ENCODE measurements at places on chromosomes 7 and 10. TPM values are rescaled to one million over a fixed set of nuclear protein-coding genes. Genes with fewer than 3 reads are reported as not detected.

DNA sequence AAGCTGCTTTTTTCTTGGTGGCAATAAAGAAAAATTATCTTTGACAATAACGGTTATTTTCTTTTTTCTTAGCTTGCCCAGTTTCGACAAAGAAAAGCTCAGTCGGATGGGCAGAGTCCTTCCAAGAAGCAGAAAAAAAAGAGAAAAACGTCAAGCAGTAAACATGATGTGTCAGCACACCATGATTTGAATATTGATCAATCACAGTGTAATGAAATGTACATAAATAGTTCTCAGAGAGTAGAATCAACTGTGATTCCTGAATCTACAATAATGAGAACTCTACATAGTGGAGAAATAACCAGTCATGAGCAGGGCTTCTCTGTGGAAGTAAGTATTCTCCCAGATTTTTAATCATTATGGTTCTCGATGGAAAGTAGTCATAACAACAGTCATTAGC is 33.0 kb downstream of the AKAP9 start:
- DNase-seq, result no peak

DNA sequence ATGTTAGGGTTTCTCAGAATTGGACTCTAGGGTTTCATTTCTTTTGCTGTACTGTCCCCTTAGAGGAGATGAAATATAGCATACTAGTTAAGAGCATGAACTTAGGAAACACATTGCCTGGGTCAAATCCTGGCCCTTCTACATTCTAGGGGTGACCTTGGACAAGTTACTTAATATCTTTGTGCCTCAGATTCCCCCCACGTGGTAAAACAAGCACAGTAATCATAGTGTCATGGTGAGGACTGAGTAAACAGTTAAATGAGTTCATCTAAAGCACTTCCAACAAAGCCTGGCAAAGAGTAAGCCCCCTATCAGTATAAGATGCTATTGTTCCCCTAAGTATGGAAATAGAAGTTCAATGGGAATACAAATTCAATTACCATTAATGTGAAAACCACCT is 5.1 kb downstream of the DPY19L1 start:
- no peak for DNase-seq

- DNase-seq, result no peak
Measured at GRCh38 chr7:38411404-38411803, 138.0 kb upstream of the TARP start.

GRCh38 chr7:14807507-14807906 is 95.0 kb downstream of the DGKB start:
- no peak for DNase-seq

Gene ALOX5
- 25.3 TPM for total RNA-seq

DNA sequence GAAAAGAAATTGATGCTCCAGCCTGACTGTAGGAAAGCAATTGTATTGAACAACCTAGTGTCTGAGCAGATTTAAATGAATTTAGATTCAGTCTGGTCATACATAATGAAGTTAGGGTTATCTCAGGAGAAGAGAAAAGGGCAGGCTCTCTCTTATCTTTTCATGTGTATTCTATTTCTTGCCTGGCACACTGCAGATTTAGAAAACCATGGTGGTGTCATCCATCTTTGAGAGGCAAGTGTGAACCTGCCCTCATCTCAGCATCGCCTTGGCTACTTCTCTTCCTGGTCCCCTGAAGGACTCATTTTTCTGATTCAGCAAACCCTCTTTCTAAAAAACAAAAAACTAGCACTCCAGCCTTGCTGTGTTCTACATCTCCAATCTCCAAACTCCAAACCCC is 137.7 kb downstream of the LRRC4 start:
- DNase-seq, result no peak
